ENCODE measurements at places on chromosomes 16 and 17.

GRCh38 chr16:77585379-77586251 lies 136.7 kb upstream of the NUDT7 start:
- DNase-seq = no peak

DNA sequence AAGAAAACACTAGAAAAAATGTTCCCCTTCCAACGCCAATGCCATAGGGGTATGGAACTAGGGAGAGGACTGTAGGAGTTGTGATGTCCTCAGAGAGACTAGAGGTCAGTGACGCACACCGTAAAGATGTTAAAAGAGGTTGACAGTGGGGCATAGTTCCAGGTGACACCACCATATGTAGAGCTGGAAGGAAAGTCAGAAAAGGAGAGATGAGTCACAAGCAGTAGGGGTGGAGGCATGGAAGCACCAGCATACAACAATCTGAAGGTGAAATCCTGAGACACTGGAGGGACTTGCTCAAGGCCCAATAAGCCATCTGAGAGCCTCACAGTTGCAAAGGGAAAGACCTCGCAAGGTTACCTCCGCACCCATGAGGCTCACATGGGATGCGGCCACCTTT lies 76.0 kb downstream of the ZNF18 start:
- DNase-seq = no peak

DNA sequence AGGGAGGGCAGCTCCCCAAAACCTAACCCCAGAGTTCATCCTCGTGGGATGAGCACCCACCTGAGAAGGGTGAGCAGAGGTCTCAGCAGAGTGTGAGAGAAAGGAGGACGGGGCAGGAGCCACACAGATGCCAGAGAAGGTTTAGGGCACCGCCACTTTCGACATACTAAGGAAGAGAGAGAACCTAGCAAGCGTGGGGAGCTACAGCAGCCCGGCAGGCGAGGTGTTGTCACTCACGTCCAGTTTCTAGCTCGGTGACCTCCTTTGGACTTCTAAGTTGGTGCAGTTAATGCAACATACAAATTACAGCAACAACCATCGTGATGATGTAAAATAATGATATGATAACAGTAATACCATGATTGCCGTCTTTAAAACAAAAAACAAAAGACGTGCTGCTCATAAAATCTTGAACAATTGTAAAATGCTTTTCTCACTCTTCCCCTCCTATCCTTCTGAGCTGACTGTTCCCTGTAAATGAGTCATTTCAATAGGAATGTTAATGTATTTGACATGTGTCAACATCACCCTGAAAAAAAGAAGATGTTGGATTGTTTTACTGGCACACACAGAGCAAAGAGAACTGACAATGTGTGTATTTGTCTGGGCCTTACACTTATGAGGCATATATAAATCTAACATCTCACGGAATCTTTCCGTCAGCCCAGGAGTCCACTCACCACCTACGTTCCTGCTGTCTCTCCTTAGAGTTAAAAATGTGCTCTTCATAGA lies 158.2 kb upstream of the MAF start:
- no peak for DNase-seq

DNA sequence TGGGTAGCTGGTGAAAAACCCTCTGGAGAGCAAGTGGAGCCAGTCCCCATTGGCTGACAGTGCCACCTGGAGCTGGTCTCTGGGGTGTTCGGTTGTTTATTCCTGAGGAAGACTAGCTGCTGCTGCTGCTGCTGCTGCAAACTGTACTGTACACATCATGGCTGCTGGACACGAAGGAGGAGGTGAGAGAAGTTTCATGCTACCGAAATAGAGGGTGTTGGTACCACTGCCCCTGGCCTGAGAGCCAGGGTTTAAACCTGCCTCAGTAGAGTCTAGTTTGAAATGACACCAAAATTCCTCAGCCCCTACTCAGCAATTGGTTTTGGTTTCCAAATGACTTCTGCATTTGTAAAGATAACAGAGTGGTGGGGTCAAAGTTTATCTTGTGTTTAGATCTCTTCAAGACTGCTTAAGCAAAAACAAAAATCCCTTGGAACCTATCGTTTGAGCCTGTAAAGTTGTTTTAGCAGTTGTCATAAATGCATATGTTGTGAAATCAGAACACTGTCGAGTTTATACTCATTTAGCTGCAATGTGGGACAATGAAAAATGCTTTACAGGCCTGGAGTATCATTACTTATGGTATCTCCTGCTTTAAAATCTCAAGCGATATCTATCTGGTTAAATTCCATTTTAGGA lies 40.8 kb downstream of the CYB5B start:
- peak; percentile 42 for DNase-seq
